ENCODE measurements at places on chromosomes 16 and 17. TPM values are rescaled to one million over a fixed set of nuclear protein-coding genes. Genes with fewer than 3 reads are reported as not detected.

The SEPTIN12 gene
- polyA plus RNA-seq = not detected

The QPRT gene
- 79.2 TPM for polyA plus RNA-seq

The TP53TG3F gene
- polyA plus RNA-seq = not detected

The FA2H gene
- 0.09 TPM for polyA plus RNA-seq

The NOB1 gene
- 47.0 TPM for polyA plus RNA-seq

The PRAC1 gene
- polyA plus RNA-seq = not detected

The TMEM92 gene
- polyA plus RNA-seq = 0.76 TPM

The PIK3R6 gene
- polyA plus RNA-seq = 4.3 TPM

The LPO gene
- polyA plus RNA-seq = 0.19 TPM

The C16orf92 gene
- not detected for polyA plus RNA-seq

The SLC7A5 gene
- 10.8 TPM for polyA plus RNA-seq

The SMPD3 gene
- polyA plus RNA-seq = 1.1 TPM

The GCGR gene
- polyA plus RNA-seq = not detected

Data from forelimb muscle (tissue), 1 donor.